ENCODE measurements at places on chromosomes 2 and 18.

DNA sequence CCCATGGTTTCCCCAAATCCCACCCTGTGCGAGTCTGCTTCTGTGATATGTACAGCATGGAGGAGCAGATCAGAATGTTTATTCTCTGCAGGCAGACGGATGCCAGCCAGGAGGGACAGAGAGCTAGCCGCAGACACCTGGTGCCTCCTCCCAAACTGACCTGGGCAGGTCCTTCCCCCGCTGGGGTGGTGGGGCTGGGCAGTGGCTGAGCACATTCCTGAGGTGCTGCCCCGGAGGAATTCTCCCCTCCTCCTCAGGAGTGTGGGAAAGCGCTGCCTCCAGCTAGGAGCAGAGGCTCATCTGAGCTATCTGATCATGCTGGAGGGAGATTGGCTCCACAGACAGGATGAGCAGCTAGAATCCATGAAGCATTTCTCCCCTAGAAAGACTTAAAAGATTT, 21.7 kb downstream of the C2orf92 start:
- DNase-seq = no peak

DNA sequence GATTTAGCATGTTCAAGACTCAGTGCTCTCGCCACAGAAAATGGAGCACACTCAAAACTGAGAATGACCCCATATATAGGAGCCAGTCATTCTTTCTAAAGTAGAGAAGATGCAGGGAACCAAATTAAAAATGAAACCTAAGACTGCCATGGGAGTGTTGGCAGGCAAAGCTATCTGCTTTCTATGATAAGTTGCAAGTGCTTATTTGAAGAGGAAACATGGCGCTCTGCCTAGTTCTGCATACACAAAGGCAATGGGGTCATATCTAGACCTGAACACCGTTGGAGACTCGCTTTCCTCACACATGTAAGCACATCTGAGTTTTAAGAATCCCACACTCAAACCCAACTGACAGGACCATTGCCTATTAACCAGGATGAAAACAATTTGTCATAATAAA, 292.5 kb downstream of the ALK start:
- DNase-seq = no peak

- DNase-seq = no peak
Observed at GRCh38 chr18:825891-826585, 14.0 kb upstream of the YES1 start.

- no peak for DNase-seq
Observed at GRCh38 chr18:49161627-49162026, 210.9 kb upstream of the SMAD7 start.

DNA sequence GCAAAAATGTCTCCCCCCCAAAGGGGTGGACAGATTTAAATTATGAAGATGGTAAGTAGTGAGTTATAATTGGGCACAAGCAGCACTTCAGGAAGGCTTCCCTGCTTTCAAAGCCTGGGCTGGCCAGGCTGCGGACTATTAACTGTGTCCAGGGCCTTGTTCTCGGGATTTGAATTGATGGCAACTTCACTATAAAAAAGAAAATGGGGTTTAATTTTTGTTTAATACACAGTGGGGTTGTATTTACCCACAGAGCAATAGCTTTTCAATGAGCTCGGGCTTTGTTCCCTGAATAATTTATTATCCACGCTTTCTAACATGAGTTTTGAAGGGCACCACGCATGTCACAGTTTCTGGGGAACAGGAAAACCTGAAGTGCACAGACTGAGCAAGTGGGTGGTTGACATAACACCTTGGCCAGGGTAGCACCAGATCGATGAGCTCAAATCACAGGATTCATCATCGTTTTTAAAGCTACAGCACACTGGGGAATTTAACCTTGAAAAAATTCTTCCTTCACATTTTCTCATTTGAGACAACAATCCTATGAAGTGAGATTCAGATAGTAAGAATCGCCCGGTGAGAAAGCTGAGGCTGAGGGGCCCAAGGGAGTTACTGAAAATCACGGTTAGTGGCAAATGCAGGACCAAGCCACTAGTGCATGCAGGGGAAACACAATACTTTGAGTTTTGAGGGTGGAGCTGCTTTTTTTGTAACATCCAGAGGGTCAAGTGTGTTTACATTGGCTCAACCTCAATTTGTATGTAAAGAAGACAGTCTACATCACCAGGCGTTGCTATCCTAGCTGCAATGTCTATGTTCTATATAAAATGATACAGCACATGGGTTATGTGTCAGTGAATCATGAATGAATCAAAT, 28.9 kb upstream of the LMAN1 start:
- DNase-seq = no peak

GRCh38 chr2:73611867-73612266, 30.4 kb downstream of the NAT8 start:
- no peak for DNase-seq

DNA sequence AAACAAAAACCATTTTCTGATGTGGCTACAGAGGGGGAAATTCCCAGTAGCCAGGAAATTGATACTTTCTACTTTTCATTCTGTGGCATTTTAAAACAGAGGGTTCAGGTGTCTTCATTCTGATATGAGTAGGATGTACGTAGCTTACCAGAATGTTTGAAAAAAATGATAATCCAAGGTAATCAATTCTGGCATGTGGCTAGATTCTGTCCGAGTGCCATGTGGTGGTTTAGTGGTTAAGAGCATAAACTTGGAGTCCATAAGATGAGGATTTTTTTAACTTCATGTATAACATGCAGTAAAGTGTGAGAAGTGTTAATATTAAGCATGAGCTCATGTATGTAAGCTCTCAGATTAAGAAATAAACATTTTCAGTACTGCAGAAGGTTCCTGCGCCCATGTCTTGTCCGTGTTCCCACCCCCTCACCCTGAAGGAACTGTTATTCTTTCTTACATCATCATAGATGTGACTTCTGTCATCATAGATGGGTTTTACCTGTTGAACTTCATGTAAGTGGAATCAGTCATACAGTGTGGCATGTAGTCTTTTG, 4.5 kb downstream of the B3GNT2 start:
- no peak for DNase-seq

DNA sequence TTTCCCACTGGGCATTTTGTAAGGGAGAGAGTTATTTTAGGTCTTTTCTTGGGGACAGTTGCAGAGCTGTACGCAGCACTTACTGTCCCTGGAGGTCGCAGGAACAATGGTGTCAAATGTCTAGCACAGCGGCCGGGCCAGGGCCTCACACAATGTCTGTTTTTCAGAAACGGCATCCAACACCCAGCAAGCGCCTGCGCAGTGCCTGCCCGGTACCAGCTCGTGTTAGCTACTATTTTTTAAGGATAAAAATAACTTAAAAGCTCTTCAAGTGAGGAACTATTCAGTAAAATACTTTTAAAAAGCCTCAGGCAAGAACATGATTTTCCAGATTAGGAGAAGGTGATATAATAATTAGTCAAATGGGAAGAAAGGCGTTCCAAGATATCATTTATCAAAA, 90.0 kb downstream of the MBP start:
- no peak for DNase-seq

DNA sequence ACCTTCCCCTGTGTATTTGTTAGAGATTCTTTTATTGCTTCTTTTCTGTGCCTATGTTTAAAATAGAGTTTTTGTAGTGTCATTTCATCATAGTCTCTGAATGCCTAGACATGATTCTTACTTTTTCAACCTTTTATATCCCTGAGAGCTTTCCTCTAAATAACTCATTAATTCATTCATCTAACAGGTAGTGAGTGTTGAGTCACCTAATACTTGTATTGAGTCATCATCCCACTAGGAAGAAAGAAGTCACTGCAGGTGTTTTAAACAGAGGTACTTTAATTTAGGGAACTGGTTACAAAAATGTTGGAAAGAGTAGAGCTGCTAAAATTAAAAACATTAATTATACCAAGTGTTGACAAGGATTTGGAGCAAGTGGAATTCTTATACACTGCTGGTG, 18.5 kb upstream of the NMS start:
- DNase-seq = no peak

DNA sequence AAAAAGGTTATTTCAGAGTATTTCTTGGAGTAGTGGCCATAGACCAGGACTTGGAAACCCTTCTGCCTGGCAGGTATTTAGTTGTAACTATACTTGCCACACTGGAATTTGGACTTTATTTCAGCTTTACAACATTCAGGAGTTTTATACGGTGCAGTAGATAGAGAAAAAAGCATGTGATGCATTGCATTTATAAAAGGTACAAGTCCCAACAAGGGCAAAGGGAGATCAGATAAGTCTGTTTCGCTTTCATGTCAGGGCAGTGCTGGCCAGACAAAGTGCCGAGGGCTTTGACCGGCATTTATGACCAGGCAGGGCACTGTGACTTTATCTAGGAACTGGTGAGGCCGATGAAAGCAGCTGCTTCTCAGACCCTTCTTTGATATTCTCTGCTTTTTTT, 145.4 kb downstream of the RTN4 start:
- no peak for DNase-seq

DNA sequence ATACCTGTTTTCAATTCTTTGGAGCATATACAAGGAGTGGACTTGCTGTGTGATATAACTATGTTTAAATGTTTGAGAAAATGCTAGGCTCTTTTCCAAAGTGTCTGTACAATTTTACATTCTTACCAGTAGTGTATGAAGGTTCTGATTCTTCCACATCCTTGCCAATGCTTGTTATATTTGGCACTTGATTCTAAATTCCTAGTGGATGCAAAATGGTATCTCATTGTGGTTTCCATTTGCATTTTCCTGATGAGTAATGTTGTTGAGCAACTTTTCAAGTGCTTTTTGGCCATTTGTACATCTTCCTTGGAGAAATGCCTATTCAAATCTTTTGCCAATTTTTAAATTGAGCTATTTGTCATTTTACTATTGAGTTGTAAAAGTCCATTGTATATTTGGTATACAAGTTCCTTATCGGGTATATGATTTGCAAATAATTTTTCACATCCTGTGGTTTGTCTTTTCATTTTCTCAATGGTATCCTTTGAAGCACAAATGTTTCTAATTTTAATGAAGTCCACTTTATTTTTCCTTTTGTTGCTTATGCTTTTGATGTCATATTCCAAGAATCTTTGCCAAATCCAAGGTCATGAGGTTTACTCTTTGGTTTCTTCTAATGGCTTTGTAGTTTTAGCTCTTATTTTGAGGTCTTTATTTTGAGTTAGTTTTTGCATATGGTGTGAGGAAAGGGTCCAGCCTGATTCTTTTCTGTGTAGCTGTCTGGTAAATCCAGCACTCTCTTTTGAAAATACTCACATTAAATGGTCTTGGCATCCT, 33.2 kb upstream of the CWC22 start:
- no peak for DNase-seq

GRCh38 chr2:241577413-241578122, 19.0 kb downstream of the BOK start:
- no peak for DNase-seq

- no peak for DNase-seq
Observed at GRCh38 chr18:2112435-2113045, 458.8 kb downstream of the METTL4 start.

- no peak for DNase-seq
Observed at GRCh38 chr2:136021406-136021805, 36.0 kb upstream of the DARS1 start.

GRCh38 chr2:223712642-223713041, 110.5 kb upstream of the SCG2 start:
- no peak for DNase-seq

- peak; percentile 69 for DNase-seq
Observed at GRCh38 chr2:237072067-237072931, 13.4 kb upstream of the COPS8 start.

GRCh38 chr2:190277234-190278112, 42.2 kb downstream of the HIBCH start:
- DNase-seq = no peak

GRCh38 chr2:44351088-44351487, 10.2 kb downstream of the PREPL start:
- DNase-seq = no peak

GRCh38 chr18:58110398-58110797, 66.4 kb downstream of the NEDD4L start:
- DNase-seq = no peak

DNA sequence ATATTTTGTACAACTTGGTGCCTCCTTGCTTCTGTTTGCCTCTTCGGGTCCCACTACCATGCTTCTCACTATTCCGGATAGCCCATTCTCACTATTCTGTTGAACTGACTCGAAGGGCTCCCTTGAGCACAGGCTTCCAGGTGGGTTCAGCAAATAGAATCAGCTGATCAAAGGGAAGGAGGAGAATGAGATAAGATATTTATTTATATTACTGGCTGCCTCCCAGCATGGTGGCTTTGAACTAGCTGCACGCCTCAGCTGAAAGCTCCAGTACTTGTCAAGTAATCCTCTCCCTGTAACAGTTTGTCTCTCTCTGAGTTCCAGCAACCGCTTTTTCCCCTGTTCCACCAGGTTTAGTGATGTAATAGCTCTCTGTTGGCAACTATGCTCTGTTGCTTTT, 187.8 kb upstream of the HNRNPA3 start:
- no peak for DNase-seq

GRCh38 chr18:61896757-61897156, 4.0 kb upstream of the RNF152 start:
- DNase-seq = no peak

DNA sequence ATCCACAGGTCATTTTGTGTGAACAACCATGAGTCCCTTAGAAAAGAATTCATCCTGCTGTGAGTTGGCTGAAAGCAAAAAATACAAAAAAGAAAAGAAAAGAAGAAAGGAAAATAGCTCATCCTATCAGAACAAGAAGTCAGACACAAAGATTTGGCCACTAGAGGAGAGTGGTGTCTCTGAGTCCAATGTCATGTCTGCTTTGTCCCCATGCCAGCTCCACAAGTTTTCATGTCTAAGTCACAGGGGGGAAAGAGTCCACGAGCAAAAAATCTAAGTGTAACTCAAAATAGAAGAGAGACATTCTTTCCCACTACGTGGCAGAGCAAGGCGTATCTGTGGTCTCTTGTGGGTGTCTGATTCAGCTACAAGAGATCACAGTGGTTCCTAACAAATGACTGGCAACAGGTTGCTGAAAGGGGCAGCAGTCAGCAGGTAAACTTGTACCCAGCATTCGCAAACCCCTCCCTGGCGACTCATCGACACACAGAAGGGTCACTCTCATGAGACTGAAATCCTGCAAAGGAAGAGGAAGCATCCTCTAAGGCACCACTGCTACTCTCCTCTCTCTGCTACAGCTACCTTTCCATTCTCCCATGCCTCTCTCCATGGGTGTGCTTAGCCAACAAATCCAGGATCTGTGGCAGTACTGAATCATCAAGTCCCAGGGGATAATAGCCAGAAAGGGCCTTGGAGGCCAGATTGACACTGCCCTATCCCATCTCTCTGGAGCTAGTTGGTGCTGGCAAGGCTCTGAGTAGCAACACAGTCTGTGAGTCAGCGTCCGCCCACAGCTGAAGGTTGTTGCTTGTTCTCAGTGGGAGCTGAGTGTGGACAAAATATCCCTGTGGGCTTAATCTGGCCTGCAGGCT, 123.0 kb upstream of the SLC39A10 start:
- peak; percentile 19 for DNase-seq

GRCh38 chr2:67797801-67798540, 264.8 kb downstream of the C1D start:
- DNase-seq = no peak

- no peak for DNase-seq
Observed at GRCh38 chr2:240946046-240946445, 39.9 kb downstream of the CROCC2 start.

- DNase-seq = no peak
Observed at GRCh38 chr2:26969077-26969844, 1.2 kb upstream of the MAPRE3 start.

Data from activated CD4-positive, CD25-positive, alpha-beta regulatory T cell (primary cell).